GOT3 (cell line): ENCODE measurements at places on chromosomes 13 and 19.

DNA sequence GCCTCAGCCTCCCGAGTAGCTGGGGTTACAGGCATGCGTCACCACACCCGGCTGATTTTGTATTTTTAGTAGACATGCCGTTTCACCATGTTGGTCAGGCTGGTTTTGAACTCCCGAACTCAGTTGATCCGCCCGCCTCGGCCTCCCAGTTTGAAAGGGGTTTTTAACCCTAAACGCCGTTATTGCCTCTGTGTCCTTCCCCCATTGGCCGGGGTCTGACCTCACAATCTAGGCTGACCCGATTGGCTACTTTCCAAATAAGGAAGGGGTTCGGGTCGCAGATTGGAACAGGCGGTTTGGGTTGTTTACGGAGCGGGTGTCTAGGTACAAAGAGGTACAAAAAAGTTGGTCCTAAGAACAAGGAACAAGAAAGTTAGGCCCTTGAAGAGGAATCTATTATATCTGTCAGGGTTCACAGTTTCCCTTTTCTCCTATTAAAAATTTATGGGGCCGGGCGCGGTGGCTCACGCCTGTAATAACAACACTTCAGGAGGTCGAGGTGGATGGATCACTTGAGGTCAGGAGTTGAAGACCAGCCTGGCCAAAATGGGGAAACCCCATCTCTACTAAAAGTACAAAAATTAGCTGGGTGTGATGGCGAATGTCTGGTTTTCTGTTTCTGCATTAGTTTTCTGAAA lies 1.0 kb downstream of the ZNF253 start:
- DNase-seq, result no peak

DNA sequence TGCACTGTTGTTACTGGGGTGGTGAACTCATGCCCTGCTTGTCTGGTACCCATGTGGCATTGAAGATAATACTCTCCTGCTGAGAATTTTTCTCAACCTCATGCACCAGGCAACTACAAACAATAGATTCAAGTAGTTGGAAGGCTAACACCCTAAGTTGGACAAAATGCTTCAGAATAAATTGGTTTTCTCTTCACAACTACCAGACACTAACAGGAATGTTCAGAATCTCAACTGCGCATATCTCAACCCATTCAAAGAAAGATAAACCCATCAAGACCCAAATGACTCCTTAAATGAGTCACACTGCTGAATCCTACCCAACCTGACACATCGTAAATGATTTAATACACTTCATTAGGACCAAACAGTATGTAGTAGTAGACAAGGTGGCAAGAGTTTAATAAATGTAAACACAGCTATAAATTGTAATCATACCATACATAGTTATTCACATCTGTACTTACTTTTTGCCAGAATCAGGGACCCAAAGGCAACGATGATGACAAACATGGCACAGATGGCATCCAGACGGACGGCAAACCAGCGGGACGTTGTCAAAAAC lies 227.4 kb downstream of the ABCC4 start:
- no peak for DNase-seq

GRCh38 chr13:103066079-103066780 lies at the start of gene SLC10A2:
Gene SLC10A2 (minus strand): TSS chr13:103066417. CDS start chr13:103066249, 168 bp downstream.
- no peak for DNase-seq

- DNase-seq, result no peak
These were observed 427.2 kb downstream of the GPC6 start for GRCh38 chr13:93653776-93654175.

- no peak for DNase-seq
These were observed 11.7 kb downstream of the ELL start for GRCh38 chr19:18510216-18510615.

GRCh38 chr13:80469105-80469852 lies 128.4 kb upstream of the SPRY2 start:
- DNase-seq, result no peak

DNA sequence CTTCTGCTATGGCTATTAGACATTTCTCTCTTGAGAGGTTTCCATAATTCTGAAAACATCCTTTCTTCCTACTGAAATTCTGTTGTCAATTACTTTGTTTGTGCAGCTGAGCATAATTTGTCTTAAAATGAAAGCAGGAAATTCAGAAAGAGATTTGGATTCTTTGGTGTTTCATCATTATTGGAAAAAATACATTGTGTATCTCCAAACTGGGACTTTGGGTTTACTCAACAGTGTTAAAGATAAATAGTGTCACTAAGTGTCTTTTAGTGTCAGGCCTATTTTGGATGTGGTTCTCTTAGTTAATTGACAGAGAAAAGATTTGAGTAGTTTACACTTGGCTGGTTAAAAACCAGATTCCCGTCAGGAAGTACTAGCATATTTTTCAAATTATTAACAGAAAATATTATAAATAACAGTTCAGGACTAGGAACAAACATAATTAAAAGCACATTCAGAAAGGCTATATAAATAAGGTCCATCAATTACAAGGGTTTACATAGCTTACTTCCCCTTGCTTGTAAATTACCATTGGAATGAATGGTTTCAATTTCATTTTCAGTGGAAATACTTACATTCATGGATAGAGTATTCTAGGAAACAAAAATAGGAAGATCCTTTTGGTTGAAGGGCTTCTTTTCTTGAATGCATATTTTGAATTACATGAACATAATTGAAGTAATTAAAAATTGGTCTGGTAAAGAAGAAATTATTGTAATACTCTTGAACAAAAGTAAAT lies 483.1 kb downstream of the GPC6 start:
- no peak for DNase-seq

DNA sequence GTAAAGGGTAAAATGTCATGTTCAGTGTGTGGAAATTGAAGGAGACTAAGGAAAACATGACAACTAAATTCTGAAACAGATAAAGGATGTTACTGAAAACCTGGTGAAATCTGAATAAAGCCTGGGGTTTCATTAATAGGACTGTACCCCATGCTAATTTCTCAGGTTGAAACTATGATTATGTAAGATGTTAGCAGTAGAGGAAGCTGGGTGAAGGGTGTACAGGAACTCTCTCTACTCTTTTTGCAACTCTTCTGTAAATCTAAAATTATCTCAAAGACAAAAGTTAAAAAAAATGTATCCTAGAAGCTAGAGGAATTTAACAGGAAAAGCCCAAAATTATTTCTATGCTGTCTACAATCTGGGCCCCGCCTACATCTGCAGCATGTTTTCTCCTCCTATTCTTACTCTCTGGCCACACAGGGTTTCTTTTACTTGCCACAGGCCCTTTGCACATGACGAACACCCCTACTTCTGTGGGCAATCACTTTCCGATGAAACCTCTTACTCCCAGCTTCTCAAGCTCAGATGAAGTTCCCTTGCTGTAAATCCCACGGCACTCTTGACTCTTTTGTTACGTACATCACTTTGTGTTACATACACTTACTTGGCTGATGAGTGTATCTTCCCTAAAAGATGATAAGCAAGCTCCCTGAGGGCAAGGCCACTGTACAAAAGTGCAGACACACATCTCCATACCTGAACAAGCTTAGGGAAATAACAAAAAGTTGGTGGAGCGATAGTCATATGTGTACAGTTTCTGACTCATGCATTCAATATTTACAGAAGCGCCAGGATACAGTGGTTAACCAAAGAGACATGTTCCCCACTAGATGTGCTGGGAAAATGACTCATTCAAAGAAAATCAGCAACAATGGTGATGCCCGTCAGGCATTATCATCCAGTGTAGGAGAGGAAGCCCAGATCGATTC lies 32.6 kb downstream of the RUBCNL start:
- DNase-seq, result no peak
